ENCODE measurements at places on chromosomes 6 and 20. TPM values are rescaled to one million over a fixed set of nuclear protein-coding genes. Genes with fewer than 3 reads are reported as not detected.

- H3K36me3 ChIP-seq: peaks cover 6% of the 10 kb centered on the region
- no peaks in the 10 kb centered on the region for H3K27me3 ChIP-seq
- peaks cover 32% of the 10 kb centered on the region for H3K4me1 ChIP-seq
- DNase-seq: no peak
- H3K4me3 ChIP-seq: no peak overlapping the region
- no peak overlapping the region for H3K27ac ChIP-seq
Observed at GRCh38 chr6:87583822-87584221, 6.0 kb downstream of the RARS2 start.

- peak overlapping the region; percentile 46 for H3K27ac ChIP-seq
- H3K27me3 ChIP-seq: no peaks in the 10 kb centered on the region
- H3K4me3 ChIP-seq: peak overlapping the region; percentile 73
Observed at GRCh38 chr6:35731414-35731735, 5.5 kb upstream of the ARMC12 start.

- H3K36me3 ChIP-seq: no peaks in the 10 kb centered on the region
- H3K4me1 ChIP-seq: no peaks in the 10 kb centered on the region
- no peak overlapping the region for H3K4me3 ChIP-seq
- H3K27me3 ChIP-seq: peaks cover 9% of the 10 kb centered on the region
Observed at GRCh38 chr20:59062081-59062480, 19.5 kb upstream of the PRELID3B start.

GRCh38 chr6:154002894-154003293 is 36.1 kb upstream of the OPRM1 start:
- H3K27ac ChIP-seq: no peak overlapping the region
- DNase-seq: no peak
- no peak overlapping the region for H3K4me3 ChIP-seq
- H3K36me3 ChIP-seq: peaks cover 6% of the 10 kb centered on the region
- no peaks in the 10 kb centered on the region for H3K4me1 ChIP-seq

GRCh38 chr20:34367155-34367554 is 4.1 kb downstream of the ITCH start:
- peak overlapping the region; percentile 82 for H3K27ac ChIP-seq
- peaks cover 57% of the 10 kb centered on the region for H3K4me1 ChIP-seq
- H3K27me3 ChIP-seq: no peaks in the 10 kb centered on the region

- no peaks in the 10 kb centered on the region for H3K27me3 ChIP-seq
- H3K27ac ChIP-seq: no peak overlapping the region
- peaks cover 4% of the 10 kb centered on the region for H3K36me3 ChIP-seq
- peaks cover 6% of the 10 kb centered on the region for H3K4me1 ChIP-seq
- DNase-seq: no peak
- no peak overlapping the region for H3K4me3 ChIP-seq
Observed at GRCh38 chr6:137661601-137662000, 167.4 kb upstream of the OLIG3 start.

- H3K27ac ChIP-seq: no peak overlapping the region
- H3K27me3 ChIP-seq: peaks cover 19% of the 10 kb centered on the region
- no peaks in the 10 kb centered on the region for H3K36me3 ChIP-seq
- H3K4me1 ChIP-seq: peaks cover 2% of the 10 kb centered on the region
- no peak overlapping the region for H3K4me3 ChIP-seq
Observed at GRCh38 chr6:32095338-32096086, 13.6 kb downstream of the TNXB start.

- H3K4me3 ChIP-seq: no peak overlapping the region
- H3K36me3 ChIP-seq: no peaks in the 10 kb centered on the region
- no peak for DNase-seq
- peaks cover 10% of the 10 kb centered on the region for H3K27me3 ChIP-seq
- no peak overlapping the region for H3K27ac ChIP-seq
Observed at GRCh38 chr6:163199371-163199770, 215.1 kb upstream of the QKI start.

- H3K27ac ChIP-seq: no peak overlapping the region
- H3K4me3 ChIP-seq: no peak overlapping the region
- H3K4me1 ChIP-seq: peaks cover 64% of the 10 kb centered on the region
- H3K36me3 ChIP-seq: peaks cover 7% of the 10 kb centered on the region
Observed at GRCh38 chr20:536426-537010, 7.1 kb downstream of the CSNK2A1 start.

DNA sequence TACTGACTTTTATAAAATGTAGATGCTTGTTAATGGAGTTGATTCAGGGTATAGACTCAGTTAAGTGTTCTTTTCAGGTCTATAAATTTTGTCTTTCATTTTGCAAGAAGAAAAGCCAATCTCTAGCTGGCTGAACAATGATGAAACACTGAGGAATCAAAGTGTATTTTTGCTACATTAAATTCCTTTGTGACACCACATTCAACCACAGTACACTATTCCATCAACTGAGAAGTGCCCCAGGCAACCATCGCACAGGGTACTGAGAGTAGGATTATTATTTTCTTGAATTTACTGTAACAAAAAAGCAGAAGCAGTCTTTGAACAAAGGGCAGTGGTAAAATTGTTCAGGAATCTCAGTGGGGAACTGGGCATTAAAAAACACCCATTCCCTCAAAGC is 83.6 kb downstream of the PREP start:
- H3K27ac ChIP-seq: no peak overlapping the region
- DNase-seq: no peak
- H3K4me3 ChIP-seq: no peak overlapping the region
- H3K27me3 ChIP-seq: no peaks in the 10 kb centered on the region
- H3K36me3 ChIP-seq: peaks cover 17% of the 10 kb centered on the region

GRCh38 chr20:30921286-30922071 is 336.0 kb upstream of the DEFB115 start:
- H3K4me3 ChIP-seq: no peak overlapping the region
- no peak overlapping the region for H3K27ac ChIP-seq
- no peaks in the 10 kb centered on the region for H3K4me1 ChIP-seq
- DNase-seq: no peak

DNA sequence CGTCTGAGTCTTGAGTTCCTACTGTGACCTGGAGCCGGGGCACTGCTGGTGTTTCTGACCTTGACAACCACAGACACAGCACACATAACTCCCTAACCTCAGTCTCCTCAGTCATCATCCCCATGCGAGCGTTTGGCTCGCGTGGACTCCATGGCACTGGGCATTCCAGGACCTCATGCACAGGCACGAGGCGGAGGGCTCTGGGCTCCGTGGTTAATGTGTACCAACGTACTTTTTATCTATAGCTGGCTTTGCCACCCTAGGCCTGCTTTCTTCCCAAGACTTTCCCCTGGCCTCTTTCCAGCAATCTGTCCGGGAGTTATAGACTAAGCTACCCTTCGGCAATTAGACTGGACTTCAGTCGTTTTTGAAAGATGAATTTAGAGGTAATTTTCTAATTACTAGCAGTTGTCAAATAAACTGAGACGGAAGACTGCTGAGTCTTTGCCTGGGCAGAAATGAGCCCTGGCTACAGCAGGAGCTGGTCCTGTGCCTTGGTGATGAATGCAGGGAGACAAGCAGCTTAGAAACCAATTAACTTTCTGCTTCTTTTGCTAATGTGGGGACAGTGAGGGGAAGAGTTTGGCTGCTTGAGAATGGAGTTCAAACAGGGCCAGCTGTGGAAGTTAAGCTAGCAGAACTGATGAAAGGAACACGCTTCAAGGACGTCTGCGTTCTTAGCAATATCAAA is 16.1 kb upstream of the CTCFL start:
- DNase-seq: no peak
- H3K36me3 ChIP-seq: no peaks in the 10 kb centered on the region
- H3K27me3 ChIP-seq: peaks cover 19% of the 10 kb centered on the region
- no peak overlapping the region for H3K4me3 ChIP-seq
- H3K27ac ChIP-seq: no peak overlapping the region
- H3K4me1 ChIP-seq: no peaks in the 10 kb centered on the region

- H3K27me3 ChIP-seq: peaks cover 25% of the 10 kb centered on the region
- H3K27ac ChIP-seq: no peak overlapping the region
- no peak for DNase-seq
- H3K4me3 ChIP-seq: no peak overlapping the region
Observed at GRCh38 chr6:19906171-19906570, 69.0 kb downstream of the ID4 start.

GRCh38 chr6:102553214-102553613 is 1159.7 kb downstream of the GRIK2 start:
- no peaks in the 10 kb centered on the region for H3K27me3 ChIP-seq
- H3K4me3 ChIP-seq: no peak overlapping the region
- H3K27ac ChIP-seq: no peak overlapping the region
- no peaks in the 10 kb centered on the region for H3K4me1 ChIP-seq

DNA sequence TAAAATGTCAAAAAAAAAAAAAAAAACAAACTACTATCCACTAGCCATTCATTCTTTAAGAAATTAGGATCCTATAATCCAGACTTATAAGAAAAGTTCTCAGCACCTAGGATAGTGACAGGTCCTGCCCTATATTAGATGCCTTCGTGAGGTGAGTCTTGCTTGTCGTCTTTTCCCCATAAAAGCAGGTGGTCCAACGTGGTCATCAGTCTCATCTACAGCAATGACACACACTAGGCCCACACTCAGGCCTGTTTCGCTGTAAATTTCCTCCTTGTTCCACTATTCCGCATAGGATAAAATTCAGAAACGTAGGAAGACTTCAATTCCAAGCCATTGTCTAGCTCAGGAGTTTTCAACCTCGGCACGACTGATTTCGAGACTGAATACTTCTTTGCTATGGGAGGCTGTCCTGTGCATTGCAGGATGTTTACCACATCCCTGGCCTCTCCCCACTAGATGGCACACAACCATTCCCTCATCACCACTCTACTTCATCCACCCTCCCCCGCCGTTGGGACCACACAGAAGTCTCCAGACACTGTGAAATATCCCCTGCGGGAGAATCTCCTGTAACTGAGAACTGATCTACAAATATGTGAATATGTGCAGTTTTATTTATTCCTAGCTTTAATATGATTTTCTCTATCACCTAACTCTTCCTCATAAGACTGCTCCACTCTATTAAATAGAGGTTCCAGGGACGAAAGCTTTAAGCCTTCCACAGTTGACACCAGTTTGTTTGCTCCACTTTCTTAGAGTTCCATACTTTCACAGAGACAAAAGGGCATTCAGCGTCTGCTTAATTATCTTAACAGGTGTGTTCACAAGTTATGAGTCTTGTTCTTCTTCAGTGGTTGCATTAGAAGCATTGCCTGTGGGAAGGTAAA is 346.3 kb downstream of the BMP2 start:
- H3K4me1 ChIP-seq: no peaks in the 10 kb centered on the region
- H3K27ac ChIP-seq: no peak overlapping the region
- H3K4me3 ChIP-seq: no peak overlapping the region
- no peaks in the 10 kb centered on the region for H3K27me3 ChIP-seq
- no peak for DNase-seq

- H3K4me3 ChIP-seq: peak overlapping the region; percentile 99
- peaks cover 93% of the 10 kb centered on the region for H3K4me1 ChIP-seq
- peaks cover 91% of the 10 kb centered on the region for H3K36me3 ChIP-seq
- no peaks in the 10 kb centered on the region for H3K27me3 ChIP-seq
- DNase-seq: no peak
Observed at GRCh38 chr20:49279677-49280462, 2.0 kb upstream of the ZNFX1 start.

- H3K27me3 ChIP-seq: no peaks in the 10 kb centered on the region
- no peak for DNase-seq
- no peaks in the 10 kb centered on the region for H3K4me1 ChIP-seq
- H3K4me3 ChIP-seq: no peak overlapping the region
- no peaks in the 10 kb centered on the region for H3K36me3 ChIP-seq
Observed at GRCh38 chr6:104017410-104018381, 842.0 kb downstream of the HACE1 start.

GRCh38 chr6:101728956-101729355 is 335.4 kb downstream of the GRIK2 start:
- no peaks in the 10 kb centered on the region for H3K4me1 ChIP-seq
- H3K36me3 ChIP-seq: no peaks in the 10 kb centered on the region
- H3K27me3 ChIP-seq: no peaks in the 10 kb centered on the region
- no peak overlapping the region for H3K4me3 ChIP-seq

- no peak overlapping the region for H3K27ac ChIP-seq
- no peaks in the 10 kb centered on the region for H3K27me3 ChIP-seq
- no peaks in the 10 kb centered on the region for H3K36me3 ChIP-seq
- no peak for DNase-seq
- H3K4me1 ChIP-seq: no peaks in the 10 kb centered on the region
- no peak overlapping the region for H3K4me3 ChIP-seq
Observed at GRCh38 chr6:80618953-80619352, 512.5 kb downstream of the BCKDHB start.

- H3K36me3 ChIP-seq: no peaks in the 10 kb centered on the region
- peaks cover 4% of the 10 kb centered on the region for H3K27me3 ChIP-seq
- H3K27ac ChIP-seq: no peak overlapping the region
Observed at GRCh38 chr6:139510040-139510790, 135.8 kb upstream of the CITED2 start.

SAPCD1 gene
- total RNA-seq: 25.2 TPM

ZNF292 gene
- total RNA-seq: 63.2 TPM

MEP1A gene
- total RNA-seq: not detected

LY6G5C gene
- 8.8 TPM for total RNA-seq

CST4 gene
- not detected for total RNA-seq

CRYBG1 gene
- total RNA-seq: 17.0 TPM

SGK2 gene
- total RNA-seq: 1.7 TPM

Measured in natural killer cell treated with Interleukin-12 subunit alpha and Interleukin-12 subunit beta and Interleukin-15 and Interleukin-18, amount 100 ng/mL, for 72 hours (primary cell).